ENCODE measurements at places on chromosomes 13 and 19.

DNA sequence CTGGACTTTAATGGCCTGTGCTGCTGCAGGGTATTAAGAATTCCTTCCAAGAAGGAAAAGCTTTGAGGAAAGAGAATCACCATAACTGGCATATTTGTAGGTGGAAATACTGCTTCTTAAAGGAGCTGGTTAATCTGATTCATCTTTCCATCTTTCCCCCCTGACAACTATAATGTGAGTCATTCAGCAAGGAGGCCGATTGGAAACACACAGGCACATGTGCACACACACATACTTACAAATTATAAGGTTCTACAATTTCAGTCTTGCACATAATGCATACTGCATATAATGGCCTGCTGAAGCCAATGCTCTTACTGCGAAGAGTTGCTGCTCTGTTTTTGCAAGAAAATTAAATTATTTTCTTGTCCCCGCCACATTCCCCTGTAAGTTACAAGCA is 78.8 kb upstream of the TPP2 start:
- no peak for DNase-seq

- no peak for DNase-seq
Observed at GRCh38 chr13:44389876-44390275, 16.3 kb downstream of the SERP2 start.

GRCh38 chr13:66635526-66635925 is 594.6 kb downstream of the PCDH9 start:
- DNase-seq, result no peak

DNA sequence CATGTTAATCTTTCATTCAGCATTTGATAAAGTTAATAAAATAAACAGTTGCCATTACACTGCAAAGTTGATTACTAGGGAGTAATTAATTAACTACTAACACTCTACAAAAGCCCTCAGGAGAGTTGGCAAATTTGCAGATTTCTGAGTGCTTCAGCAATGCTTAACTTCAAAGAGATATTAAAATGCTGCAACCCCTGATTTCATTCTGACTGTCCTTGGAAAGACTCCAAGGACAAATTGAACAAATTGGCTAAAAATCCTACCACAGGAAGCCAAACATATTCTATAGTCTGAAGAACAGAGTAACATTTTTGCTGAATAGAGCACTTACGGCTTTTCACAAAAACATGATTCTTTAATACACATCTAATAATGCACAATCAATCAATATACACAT is 1543.0 kb downstream of the SLITRK5 start:
- no peak for DNase-seq

GRCh38 chr19:33398361-33399060 is 25.0 kb downstream of the CEBPG start:
- DNase-seq, result no peak

DNA sequence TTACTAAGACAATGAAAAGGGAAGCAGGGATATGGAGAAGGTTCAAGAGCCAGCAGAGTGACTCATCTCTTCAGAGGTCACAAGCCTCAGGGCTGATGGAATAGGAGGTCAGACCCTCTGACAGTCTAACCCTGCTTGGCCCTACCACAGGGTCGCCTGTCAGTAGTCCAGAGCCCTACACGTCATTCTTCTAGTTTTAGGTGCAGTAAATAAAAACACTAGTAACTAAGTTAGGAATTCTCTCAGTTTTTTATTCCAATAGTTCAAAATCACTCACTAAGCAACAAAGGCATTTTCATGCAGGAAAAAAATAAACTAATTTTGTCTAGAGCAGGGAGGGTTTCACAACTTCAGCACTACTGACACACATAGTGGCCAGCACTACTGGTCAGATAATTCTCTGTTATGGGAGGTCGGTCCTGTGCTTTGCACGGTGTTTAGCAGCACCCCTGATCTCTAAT is 27.2 kb downstream of the FOXO1 start:
- no peak for DNase-seq

DNA sequence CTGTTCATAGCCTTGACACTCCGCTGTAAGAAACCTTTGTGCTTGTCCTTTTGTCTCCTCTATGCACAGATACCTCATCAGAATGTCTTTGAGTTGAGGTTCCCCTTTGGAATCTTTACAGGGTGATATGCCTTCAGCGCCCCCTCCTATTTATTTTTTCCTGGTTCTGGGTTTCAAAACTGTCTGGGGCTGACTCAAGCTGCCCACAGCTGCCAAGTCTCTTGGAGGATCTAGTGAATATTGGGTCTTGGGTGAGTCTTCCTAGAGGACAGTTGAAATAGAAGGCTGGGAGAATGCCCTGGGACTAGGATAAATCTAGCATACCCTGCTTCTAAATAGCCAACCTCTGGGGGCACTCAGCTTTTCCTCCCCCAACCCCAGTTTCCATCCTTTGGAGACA is 930 bp downstream of the ZNF136 start:
- peak; percentile 1 for DNase-seq

DNA sequence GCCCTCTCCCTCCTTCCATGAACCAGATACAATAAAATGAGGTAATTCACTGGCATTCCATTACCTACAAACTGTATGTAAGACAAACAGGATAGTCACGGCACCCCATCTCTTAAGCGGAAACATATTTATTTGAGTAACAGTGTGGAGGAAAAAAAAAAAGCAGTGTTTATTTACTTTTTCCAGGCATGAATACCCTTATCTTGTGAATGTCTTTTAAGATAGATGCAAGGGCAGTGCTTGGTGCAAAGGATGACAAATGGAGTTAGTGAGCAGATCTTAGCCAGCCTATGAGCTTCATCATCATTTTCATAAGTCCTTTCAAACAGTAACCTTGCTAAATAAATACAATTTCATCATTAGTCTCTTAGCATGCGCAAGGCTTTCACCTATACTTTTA is 1661.8 kb upstream of the SPRY2 start:
- DNase-seq, result no peak

DNA sequence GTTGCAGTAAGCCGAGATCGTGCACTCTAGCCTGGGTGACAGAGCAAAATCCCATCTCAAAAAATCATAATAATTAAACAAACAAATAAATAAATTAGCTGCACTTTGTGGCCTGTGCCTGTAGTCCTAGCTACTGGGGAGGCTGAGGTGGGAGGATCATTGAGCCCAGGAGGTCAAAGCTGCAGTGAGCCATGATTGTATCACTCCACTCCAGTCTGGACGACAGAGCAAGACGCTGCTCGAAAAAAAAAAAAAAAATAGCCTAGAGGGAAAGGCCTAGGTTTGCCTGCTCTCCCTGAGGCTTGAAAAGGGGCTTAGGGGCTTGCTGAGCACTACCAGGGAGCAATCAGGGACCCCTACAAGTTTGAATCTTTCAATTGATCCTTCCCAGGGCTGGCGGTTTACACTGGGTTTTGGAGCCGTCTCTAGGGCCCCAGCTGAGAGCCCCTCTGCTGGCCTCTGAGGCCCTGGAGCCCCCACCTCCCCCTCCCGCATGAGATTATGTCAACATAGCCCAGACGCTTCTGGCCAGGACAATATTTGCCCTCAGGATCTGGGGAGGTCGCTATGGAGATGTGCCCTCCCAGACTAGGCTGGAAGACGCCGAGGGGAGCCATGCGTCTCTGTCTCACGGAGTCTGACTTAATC is 10.4 kb upstream of the GIPR start:
- DNase-seq, result no peak
